Left cardiac atrium (tissue), 4 donors: ENCODE measurements at places on chromosomes 3 and 15. TPM values are rescaled to one million over a fixed set of nuclear protein-coding genes. Genes with fewer than 3 reads are reported as not detected.

DNA sequence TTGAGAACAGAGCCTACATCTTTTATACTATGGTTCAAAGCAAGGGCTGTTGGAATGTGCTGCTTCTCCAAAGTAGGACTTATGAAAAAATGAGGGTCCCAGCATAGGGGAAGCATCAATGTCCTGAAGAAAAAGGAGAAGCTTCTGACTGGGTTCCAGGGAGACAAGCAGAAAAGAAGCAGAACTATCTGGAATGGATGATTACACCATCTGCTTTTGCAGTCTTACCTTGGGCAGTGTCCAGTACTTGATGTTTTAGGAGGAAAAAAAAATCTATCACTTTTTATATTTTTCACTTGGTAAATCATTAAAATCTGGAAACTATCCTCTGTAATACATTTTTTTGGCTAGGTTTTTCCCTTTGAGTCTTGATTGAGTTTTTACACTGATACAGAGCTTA lies 57.9 kb upstream of the DPH6 start:
- no peak for DNase-seq

DNA sequence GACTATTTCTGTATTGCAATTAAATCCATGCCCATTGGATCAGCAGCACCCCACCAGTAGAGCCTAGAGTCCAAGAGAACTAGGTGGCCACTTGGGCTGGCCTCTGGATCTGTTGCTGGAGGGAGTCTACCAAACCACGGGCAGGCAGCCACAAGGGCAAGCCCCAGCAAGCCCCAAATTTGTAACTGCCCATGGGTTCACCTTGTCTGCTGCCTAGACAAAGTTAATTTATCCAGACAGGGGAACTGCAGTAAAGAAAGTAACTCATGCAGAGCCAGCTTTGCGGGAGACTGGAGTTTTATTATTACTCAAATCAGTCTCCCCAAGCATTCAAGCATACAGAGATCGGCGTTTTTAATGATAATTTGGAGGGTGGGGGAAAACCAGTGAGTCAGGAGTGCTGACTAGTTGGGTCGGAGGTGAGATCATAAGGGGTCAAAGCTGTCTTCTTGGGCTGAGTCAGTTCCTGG lies 74.0 kb upstream of the TERB2 start:
- no peak for DNase-seq

- no peak for DNase-seq
Observed at GRCh38 chr3:152376351-152377183, 107.8 kb downstream of the MBNL1 start.

GRCh38 chr3:169103951-169104941 lies 559.3 kb downstream of the MECOM start:
- DNase-seq, result no peak

GOLGA8B gene
- 32.4 TPM for total RNA-seq

GOLGA8S gene
- total RNA-seq, result 0.16 TPM

GOLGA6A gene
- not detected for total RNA-seq

ELP6 gene
- 20.3 TPM for total RNA-seq

ANKRD63 gene
- total RNA-seq, result not detected
